ENCODE measurements at places on chromosomes 4 and X.
A peak's percentile ranks its signal among the peaks of the same experiment; 100 is the strongest.

DNA sequence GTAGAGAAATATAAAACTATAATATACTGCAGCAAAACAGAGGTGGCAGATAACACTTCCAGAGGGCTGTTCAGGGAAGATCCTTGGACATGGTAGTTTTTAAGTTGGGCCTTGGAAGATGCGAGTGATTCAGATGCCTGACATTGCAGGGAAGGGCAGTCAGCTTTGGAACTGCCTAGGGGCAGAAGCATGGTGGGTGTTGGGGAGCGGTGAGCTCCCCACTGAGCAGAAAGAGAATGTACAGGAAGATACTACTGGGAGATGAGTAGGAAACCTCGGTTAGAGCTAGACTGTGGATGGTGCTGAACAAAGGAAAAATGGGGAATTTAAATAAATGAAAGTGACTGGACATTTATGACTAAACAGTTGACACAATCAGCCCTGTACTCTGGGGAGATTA, 24.9 kb upstream of the SEC24B start:
- peak; percentile 11 for DNase-seq

DNA sequence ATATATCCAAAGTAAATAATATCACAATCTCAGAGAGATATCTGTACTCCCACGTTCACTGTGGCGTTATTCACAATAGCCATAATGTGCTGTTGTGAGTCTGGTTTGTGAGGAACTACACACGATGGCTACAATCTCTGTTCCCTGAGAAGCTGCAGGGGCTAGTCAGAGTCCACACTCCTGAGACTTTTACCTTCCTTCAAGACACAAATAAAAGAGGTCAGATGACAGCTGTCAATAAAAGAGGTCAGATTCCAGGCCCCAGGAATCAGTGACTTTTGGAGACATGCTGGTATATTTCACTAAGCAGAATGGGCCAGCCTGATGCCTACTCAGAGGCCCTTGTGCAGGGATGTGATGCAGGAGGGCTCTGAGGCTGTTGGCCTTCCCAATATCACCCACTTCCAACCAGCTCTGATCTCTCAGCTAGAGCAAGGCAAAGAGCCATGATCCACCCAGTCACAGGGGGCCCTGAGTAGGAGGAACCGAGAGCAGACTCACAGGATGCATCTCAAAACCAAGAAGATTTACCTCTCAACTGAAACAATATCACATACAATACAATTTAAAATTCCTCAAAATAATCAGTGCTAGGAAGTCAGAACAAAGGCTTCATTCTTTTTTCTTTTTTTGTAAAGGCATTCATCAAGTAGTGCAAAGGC, 13.8 kb downstream of the FRYL start:
- DNase-seq, result no peak

DNA sequence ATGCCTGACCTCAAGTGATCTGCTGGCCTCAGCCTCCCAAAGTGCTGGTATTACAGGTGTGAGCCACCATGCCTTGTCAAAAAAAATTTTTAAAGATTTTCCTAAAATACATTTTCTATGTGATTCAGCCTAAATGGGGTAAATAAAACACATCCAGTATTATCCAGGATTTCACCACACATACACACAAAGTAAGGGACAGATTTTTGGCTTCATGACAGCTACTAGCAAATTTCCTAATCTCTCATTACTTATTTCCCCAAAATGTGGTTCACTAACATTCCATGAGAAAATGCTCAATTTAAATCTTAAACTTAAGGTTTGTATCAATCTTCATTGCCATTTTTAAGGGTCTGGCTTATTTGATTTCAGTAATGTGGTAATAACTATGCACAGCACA, 348.5 kb upstream of the INTU start:
- DNase-seq, result peak; percentile 70

GRCh38 chr4:170242471-170242870, 152.7 kb upstream of the AADAT start:
- peak; percentile 57 for DNase-seq

DNA sequence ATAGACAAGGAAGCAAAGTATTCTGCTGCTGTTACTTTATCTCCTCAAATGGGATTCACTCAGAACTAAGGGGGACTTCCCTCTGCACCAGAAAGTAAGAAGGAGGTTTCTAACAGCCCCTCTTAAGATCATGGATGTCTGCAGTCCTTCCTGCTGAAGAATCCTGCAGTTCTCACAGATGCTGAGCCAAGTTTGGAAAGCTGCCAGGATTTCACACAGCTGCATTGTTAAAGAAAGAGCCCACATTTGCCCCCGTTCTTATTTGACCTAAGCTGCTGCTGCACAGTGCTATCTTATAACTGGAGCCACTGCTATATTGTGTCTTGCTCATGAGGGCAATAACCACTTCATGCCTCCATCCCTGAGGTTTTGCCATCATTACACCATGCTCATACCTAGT, 81.1 kb downstream of the FAAH2 start:
- peak; percentile 0 for DNase-seq

DNA sequence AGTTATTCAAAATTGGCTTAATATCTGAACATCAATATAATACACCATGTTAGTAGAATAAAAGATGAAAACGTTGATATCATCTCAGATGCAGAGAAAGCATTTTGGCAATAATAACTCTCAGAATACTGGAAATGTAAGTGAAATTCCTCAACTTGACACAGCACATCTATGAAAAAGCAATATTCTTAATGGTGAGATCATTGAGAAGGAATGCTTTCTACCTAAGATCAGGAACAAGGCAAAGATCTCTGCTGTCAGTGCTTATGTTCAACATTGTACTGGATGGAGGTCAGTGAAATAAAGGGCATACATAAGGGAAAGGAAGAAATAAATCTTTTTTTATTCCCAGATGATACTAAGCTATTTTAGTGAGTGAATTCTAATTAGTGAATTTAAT, 40.6 kb downstream of the MRPL1 start:
- DNase-seq, result no peak

- DNase-seq, result peak; percentile 69
Observed at GRCh38 chr4:118351851-118352827, 664 bp downstream of the PRSS12 start.

- DNase-seq, result no peak
Observed at GRCh38 chr4:97103252-97103651, 1040.0 kb downstream of the STPG2 start.

DNA sequence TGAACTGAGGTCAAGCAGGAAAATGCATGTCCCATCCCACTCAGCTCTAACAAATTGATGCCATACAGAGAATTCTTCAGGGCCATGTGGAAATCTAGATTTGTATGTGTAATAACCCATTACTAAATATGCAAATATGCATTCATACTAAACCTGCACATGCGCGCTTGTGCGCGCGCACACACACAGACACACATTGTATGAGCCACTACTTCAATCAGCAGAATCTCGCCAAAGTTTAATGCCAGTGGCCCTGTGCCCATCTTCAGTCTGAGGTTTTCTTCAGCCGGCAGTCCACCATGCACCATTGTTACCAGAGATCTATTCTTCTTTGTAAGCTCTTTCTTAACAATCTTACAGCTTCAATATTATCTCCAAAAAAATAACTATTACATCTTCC, 276.4 kb downstream of the PDGFC start:
- DNase-seq, result no peak

- no peak for DNase-seq
Observed at GRCh38 chr4:109005523-109005922, 242.7 kb upstream of the ETNPPL start.

GRCh38 chr4:39888541-39888940, 89.2 kb downstream of the PDS5A start:
- no peak for DNase-seq

DNA sequence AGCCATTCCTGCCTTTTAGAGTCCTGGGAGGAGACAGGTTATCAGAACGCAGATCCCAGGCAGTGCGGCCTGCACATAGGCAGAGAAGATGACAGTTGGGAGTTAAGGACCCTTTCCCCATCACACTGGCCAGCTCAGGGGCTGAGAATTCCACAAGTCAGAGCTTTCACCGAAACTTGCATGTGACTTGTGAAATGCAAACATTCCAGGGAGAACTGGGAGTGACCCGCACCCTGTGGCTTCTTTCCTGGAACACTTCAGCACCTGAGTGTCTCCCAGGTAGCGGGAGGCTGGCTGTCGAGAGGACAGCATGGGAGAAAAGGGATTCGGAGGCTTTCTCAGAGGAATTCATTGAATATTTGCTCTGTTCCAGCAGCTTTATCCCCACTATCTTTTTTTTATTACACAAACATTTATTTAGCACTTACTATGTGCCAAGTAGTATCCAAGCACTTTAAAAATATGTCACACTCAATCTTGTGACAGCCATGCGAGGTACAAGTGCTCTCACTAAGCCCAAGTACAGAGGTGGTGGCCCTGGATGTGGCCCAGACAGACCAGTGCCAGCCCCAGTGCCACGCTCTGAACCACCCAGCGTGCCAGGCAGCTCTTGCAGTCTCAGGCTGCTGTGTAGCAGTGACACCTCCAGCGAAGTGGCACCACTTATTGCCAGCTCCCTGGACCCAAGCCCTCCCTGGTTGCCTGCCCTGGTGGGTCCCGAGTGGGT, 100.5 kb downstream of the PHKA2 start:
- DNase-seq, result no peak

GRCh38 chr4:1055721-1056590, 44.5 kb downstream of the FGFRL1 start:
- no peak for DNase-seq

DNA sequence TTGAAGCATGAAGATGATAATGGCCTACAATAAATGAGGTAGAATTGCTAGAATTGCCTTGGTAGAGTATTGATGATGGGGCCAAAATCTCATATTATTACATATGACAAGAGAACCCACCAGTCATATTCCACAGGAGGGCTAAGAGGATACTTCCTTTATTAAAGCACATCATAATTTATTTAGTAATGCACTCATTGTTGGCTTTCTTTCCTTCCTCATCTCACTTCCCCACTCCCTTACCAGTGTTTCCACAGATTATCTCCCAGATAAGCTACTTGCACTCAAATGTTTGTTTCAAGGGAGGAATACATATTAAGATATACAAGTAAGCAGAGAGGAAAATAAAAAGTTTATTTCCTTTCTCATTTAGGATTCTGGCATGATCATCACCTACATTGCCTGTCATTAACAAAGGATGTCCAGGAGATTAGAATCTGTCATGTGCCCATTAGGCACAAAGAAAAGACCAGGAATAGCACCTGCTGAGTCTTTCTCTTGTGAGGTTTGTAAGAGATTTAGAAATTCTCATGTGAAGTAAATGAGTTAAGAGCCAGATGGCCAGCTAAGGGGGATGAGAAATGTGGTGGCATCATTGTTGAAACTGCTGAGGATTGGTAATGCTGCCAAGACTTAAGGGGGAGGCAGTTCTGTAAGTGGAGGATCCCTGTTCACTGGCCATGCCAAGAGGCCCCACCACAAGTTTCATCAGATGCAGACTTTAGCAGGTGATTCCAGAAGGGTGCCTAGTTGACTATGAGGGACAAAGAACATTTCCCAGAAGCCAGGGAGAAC, 52.4 kb upstream of the PRDM8 start:
- no peak for DNase-seq

DNA sequence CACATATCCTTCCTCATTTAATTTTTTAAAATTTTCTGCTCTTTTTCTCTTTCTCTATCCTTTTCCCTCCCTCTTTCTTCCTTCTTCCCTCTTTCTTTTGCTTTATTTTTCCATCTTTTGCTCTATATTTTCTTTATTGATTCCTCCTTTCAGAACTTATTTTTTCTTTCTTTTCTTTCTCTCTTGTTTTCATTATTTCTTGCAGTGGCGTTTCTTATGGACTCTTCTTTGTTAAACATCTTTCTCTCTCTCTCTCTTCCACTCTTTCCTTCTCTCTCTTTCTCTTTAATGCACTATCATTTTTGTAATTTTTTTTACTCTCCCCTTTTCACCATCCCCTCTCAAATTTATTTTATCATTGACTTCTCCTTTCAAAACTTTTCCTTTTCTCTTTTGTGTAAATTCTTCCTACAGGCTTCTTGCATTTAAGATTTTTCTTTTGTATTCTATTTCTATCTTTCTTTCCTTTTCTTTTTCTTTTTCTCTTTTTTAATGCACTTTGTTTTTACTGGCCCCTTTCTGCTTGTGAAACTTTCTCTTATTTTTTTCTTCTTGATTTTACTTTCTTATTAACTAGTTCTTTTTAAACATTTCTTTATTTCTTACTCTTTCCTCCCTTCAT, 97.0 kb downstream of the RBMX2 start:
- no peak for DNase-seq

GRCh38 chr4:185597532-185598188, 62.4 kb upstream of the PDLIM3 start:
- DNase-seq, result peak; percentile 88

GRCh38 chr4:74283614-74284013, 24.7 kb upstream of the EPGN start:
- peak; percentile 63 for DNase-seq

DNA sequence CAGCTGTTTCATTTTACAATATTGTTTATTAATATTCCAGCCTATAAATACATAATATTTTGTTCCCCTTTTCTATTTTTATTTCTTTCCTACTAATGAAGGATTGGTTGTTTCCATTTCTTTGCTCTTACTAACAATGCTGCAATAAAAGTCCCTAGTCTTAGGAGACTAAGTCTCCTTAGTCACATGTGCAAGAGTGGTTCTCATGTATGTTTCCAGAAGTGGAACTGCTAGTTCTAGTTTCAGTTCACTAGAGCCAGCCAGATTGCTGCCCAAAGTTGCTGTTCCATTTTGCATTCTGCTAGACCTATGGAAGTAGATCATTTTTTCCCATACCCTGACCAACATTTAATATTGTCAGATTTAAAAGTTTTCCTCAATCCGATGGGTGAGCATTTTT, 44.3 kb downstream of the CNGA1 start:
- no peak for DNase-seq

GRCh38 chr4:47525154-47525819, 40.2 kb downstream of the ATP10D start:
- DNase-seq, result peak; percentile 93

GRCh38 chr4:70765368-70765767, 43.6 kb downstream of the RUFY3 start:
- no peak for DNase-seq

- no peak for DNase-seq
Observed at GRCh38 chr4:20984576-20984836, 284.2 kb downstream of the PACRGL start.

GRCh38 chr4:5900844-5901243, 8.0 kb upstream of the CRMP1 start:
- DNase-seq, result no peak

DNA sequence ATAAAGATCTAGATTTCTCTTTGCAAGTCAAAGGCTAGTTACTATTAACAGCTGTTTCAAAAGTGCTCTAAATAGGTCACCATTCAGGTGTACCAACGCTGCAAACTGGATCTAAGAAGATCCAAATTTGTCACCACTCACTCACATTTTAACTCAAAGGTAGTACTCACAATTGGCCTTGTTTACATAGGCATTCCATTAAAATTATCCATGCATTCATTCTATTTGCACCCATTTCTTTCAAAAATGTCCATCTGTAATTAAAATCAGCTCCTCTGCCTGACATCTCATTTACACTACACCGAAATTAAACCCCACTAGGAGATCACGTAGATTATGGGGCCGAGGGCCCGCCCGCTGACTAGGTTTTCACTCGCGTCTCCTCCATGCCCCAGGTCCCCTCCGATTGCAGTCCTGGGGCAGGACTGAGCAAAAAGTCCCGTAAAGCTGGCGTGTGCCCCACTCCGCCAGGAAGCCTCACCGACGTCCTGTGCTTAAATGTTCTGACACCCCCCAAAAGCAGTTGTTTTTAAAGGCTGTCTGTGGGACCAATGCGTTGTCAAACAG, 1.3 kb upstream of the ING2 start:
- peak; percentile 22 for DNase-seq

- peak; percentile 47 for DNase-seq
Observed at GRCh38 chrX:9465380-9466123, 694 bp downstream of the TBL1X start.

GRCh38 chrX:54945224-54945623, 24.6 kb downstream of the TRO start:
- DNase-seq, result no peak

Data from adipocyte (in vitro differentiated cells).